EL (cell line): ENCODE measurements at places on chromosomes 12 and 14.

DNA sequence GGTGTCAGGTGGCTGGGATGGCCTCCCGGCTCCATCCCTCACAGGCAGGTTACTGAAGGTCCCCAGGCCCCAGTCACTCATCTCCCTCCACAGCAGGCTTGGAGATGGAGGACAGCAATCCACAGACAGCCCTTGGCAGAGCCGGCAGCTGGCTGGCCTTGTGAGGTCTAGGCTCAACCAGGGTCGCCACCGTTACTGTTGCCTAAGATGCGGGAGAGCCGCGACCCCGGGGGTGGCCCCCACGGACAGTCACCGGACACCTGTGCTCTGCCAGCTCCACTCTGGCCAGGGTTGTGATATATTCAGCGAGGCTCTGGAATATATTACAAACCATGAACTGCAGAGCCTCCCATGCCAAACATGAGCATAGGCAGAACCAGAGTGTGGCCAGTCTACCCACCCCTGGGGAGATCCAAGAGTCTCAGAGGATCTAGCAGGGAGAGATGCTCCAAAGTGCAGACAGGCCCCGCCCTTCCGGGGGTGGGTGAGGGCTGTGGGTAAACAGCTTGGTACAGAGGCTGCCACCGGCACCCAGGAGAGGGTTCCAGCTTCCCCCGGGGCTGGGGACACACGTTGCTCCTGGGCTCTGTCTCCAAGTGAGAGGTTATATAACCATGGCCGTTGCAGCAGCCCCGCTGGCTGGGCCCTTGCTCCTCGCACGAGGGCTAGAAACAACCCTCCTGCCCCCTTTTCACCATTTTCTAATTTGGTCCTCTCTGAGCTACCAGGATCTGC is 55.9 kb upstream of the DIO3 start:
- DNase-seq, result no peak

GRCh38 chr12:6154730-6155459 is 30.4 kb upstream of the VWF start:
- DNase-seq, result no peak

- no peak for DNase-seq
Observed at GRCh38 chr12:71562676-71563595, 100.7 kb downstream of the ZFC3H1 start.

DNA sequence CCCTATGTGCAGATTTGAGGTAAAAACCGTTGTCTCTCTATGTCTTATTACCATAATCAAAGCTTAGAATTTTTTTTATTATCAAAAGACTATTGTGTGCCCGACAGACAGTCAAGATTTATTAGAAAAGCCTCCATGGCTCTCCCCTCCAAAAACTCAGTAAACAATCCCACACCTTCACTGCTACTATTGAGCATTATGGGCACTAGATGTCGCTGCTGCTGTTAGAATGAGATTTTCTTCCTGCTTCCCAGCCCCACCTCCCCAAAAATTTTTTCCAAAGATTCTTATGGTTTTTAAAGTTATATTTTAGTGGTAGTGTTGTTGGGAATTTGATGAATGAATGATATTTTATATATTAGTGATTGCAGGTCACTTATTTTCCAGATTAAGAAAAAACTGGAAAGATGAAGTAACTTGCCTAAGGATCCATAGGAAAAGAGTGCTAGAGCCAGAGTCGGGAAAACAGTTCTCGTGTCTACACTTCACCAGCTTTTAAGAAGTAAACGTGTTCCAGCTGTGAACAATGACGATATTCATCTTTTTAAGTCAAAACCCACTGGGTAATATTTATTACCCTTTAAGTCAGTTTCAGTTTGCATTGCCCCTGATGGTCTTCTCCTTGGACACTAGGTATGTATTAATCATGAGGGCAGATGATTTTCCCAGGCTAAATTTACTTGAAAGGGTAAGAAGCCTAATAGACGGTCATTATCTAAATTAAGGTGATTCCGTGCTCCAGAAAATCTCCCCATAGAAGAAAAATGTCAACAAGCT is 12.2 kb upstream of the FOXG1 start:
- peak; percentile 49 for DNase-seq

DNA sequence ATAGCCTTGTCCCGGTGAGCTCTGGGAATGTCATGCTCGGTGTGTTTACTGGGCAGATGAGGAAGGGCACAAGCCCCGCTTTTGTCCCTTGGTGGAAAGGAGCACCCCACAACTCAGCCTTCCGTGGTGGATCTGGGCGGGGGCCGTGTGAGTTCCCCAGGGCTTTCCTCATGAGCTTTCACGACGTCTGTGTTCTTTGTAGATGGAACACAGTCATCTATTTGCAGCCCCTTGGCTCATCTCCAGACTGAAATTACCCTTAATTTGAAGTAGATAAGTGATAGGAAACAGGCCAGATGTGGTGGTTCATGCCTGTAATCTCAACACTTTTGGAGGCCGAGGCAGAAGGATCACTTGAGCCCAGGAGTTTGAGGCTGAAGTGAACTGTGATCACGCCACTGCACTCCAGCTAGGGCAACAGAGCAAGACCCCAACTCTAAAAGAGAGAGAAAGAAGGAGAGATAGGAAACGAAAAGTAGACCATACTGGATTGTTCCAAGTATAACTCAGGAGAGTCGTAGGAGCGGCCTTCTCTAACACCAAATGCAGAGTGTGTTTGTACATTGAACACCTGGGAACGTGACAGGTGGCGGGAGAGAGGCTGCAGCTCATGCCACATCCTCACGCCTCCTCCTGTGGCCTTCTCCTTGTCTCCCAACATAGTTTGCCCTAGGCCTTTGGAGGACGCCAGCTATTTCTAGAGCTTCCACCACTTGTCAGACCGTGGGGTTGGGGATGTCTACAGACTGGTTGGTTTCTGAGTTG is 8.8 kb downstream of the P2RX4 start:
- no peak for DNase-seq

DNA sequence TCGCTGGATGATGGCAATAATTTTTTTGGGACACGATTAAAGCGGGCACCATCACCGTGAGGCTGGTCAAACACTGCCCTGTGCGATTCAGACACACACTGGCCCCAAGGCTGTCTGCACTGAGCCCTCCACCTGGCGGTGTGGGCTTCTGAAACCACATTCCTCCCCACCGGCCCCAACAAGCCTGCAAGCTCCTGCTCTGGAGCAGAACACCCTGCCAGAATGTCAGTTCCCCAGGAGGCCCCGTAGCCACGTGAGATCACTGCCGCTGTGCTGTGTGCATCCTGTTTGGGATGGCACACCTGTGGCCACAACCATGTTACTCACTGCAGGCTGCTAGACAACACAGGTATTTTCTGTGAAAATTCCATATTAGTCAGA is 7.9 kb downstream of the GSC start:
- DNase-seq, result no peak

GRCh38 chr12:44436756-44437155 is 439.4 kb downstream of the NELL2 start:
- DNase-seq, result no peak

GRCh38 chr12:64008596-64008995 is 164.1 kb downstream of the SRGAP1 start:
- no peak for DNase-seq

- peak; percentile 22 for DNase-seq
Observed at GRCh38 chr14:89327771-89328212, 89.2 kb downstream of the FOXN3 start.

- DNase-seq, result no peak
Observed at GRCh38 chr14:51008446-51008845, 64.2 kb upstream of the PYGL start.

DNA sequence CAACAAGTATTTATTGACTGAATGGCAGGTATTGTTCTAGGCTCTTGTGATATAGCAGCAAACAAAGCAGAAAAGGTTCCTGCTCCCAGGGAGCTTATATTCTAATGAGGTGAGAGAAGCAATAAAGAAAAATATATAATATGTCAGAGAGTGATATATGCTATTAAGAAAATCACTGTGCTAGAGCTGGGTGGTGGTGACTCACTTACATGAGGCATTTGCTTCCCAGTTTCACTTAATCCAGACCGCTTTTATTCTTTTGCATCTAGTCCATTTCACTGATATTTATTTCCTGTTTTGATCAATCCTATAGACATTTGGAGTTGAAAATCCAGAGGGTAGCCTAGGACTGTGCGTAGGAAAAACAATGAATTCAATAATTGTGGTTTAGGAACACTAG is 17.5 kb downstream of the TRHDE start:
- peak; percentile 41 for DNase-seq

DNA sequence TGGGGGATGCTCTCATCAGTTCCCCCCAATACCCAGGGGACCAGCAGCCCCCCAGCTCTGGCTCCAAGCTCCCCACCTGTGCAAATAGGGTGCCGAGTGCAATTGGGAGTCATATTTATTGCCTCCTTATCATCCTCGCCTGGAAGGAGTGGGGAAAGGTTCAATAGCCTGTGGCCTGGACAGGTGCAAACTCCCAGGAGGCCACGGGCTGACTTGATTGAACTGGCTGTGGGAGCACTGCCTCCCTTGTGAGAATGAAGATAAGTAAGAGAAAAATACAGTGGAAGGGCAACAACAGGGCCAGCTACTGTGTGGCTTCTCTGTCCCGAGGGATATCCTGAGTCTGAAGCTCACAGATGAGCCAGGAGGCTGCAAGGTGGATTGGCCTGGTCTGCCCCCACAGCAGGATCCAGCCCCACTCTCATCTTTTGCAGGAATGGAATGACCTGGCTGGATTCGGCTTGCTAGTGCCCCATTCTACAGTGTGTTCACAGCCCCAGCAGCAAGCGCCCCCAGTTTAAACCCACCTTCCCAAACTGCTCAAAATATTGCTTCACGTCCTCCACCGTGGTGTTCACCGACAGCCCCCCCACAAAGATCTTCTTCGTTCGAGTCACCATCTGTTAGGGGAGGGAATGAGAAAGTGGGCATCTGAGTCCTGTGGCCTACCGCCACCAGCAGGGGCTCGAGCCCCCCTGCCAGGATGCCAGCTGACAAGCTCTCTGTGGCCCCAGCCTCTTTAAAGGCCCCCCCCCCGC is 6.3 kb downstream of the MSI1 start:
- DNase-seq, result no peak

- no peak for DNase-seq
Observed at GRCh38 chr12:80821513-80822000, 104.8 kb downstream of the MYF5 start.

GRCh38 chr12:13167226-13167625 is 29.3 kb upstream of the EMP1 start:
- DNase-seq, result peak; percentile 42

GRCh38 chr12:75578546-75578945 is 67.1 kb upstream of the KRR1 start:
- no peak for DNase-seq

- no peak for DNase-seq
Observed at GRCh38 chr14:76784266-76784874, 23.1 kb downstream of the VASH1 start.

GRCh38 chr12:122610207-122610606 is 83.2 kb downstream of the KNTC1 start:
- DNase-seq, result no peak

DNA sequence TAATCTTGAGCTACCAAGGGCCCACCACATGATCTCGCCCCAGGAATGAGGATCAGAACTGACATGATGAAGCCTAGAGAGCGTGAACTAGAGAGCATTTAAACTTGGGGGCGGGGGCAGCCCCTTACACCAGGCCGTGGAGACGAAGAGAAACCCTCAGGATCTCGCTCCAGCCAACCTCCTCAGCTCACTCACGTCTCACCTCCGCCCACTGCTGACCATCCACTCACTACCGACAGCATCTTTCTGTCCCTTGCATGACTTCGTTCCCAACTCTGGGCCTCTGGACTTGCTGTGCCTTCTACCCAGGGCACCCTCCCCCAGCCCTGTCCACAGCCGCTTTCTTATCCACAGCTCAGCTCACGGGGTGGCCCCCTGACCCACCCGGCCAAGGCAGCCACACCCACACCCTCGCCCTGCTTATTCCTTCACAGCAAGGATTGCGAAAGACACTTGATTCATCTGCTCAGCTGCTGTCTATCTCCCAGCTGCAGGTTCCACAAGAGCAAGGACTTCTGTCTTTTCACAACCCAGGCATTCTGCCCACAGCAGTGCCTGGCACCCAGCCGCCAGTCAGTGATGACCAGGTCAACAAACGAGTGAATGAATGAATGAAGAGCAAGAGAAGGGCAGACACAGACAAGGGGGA is 6.4 kb downstream of the STX2 start:
- DNase-seq, result peak; percentile 66

DNA sequence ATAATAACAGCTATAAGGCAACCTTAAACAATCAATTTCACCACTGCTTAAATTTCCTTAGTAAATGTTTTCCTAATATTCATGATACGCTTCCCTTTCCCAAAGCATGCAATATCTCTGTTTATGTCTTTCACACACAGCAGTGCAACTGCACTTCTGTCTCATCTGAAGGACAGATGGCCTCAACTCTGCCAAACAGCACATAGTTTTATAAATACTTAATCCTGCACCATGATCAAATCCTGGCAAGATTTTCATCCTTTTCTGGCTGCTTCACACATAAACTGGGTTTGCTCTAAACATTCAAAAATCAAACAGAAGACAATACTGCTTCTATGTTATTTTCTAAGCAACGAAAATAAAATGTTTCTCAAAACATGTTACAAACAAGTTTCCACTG is 266.3 kb downstream of the ITPR2 start:
- no peak for DNase-seq

GRCh38 chr14:105666420-105666819 is 140.0 kb downstream of the TMEM121 start:
- DNase-seq, result no peak

GRCh38 chr12:115268451-115268850 is 584.5 kb upstream of the TBX3 start:
- DNase-seq, result no peak

DNA sequence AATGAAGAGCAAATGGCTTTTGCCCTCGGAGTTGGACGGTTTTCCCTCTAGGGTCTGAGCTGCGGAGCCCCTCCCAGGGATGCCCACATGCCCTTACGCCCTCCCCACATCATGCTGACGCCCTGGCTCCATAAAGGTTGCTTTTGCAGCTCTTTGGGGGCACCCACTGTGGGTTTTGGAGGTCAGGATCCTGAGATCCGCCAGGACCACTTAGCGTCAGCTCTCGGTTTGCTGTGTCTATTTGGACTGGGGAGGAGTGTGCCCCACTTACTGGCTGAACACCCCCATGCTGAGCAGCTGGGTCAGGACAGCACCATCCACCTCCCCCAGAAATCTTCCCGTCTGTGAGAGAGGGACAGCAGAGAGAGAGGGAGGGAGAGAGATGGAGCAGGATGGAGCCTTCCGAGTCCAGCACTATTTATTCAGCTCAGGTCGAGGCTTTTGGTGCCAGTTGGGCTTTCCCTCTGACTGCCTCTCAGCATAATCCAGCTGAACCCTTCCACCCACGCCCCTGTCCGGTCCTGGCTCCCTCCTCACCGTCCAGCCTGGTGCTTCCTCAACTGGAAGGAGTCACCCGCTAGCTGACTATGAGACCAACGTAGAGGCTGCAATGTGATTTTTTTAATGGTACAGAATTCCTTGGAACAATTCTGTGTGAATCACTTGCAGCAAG is 18.9 kb upstream of the LRTM2 start:
- DNase-seq, result no peak

GRCh38 chr12:109105176-109105575 is 7.8 kb downstream of the UNG start:
- no peak for DNase-seq

DNA sequence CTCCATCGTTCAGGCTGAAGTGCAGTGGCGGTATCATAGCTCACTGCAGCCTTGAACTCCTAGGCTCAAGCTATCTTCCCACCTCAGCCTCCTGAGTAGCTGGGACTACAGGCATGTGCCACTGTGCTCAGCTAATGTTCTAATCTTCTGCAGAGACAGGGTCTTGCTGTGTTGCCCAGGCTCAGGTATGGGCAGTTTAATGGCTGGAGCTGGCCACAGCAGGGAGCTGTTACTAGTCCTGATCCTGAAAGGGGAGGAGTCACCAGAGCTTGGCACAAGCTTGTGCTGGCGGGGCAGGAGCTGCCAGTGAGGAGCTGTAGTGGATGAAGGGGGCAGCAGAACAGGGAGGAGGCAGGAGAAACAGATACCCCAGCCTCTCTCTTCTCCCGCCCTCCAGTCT is 10.6 kb downstream of the TMEM120B start:
- no peak for DNase-seq
